ENCODE measurements at places on chromosomes 4 and X.

DNA sequence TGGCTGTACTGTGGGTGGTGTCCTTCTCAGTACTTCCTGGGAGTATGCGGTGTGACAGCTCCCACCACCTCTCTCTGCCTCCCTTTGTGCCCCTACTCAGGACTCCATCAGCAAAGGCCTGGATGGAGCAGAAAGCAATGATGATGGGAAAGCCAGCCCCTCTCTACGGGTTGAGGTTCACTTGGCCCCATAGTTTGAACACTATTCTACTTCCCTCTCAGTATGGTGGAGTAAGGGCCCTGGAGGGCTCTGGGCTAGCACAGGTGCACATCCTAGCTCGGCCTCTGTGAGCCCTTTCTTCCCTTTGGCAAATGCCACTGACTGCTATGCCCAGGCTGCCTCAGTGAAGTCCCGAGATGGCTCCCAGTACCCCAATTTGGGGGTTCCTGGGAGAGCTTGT lies 31.0 kb downstream of the PRPS1 start:
- DNase-seq = no peak

- DNase-seq = no peak
These were observed 126.6 kb downstream of the PPP4R3C start for GRCh38 chrX:27336466-27337091.

DNA sequence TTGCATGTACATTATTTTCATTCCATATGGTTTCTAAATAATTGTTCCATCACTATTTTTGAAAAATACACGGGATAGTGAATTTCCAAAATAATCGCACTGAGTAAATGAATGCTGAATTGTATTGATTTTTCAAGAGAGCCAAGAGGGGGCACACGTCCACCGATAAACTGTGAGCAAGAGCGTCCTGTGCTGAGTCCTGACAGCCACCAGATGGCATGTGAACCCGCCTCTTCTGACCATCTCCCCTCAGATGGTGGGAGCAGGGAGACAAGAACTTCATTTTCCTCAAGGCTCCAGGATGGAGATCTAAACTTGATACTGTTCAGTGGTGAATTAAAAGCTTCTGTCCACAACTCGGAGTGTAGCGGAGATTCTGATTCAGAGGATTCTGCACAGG lies 30.6 kb upstream of the IL9R start:
- no peak for DNase-seq

GRCh38 chr4:23828779-23829178 lies 61.1 kb downstream of the PPARGC1A start:
- no peak for DNase-seq

DNA sequence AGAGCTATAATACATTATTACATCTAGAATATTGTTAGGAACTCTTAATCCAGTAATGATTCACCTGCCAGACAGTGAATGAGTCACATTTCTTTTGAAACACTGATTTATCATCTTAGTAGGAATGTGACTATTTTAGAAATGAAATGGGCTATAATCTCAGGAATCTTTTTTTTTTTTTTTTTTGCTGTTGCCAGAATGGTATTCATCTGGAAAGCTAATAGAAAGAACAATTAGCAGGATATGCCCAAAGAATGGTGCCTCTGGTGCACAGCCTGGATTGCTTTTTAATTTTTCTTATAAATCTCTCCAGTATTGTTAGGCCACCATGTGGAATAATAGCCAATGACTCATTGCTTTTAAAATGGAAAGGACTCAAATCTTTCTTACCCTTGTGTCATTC lies 181.1 kb upstream of the SMIM31 start:
- peak; percentile 56 for DNase-seq

DNA sequence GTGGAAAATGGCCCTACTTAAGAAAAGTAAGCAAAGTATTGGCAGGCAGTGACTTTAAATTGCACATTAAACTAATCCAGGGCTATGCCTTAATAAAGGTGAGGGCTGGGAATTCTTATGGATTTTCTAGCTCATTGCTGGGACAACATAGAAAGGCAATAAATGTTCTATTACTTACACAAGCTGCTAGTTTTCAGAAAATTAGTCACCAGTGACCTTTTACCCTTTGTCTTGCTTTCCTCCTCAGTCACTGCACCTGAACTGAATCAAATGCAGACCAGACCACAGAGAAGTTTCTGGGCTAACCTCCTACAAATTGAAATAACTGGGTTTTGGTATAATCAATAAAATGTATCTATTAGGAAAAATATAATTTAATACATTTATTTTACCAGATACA lies 694.4 kb upstream of the FAM241A start:
- DNase-seq = no peak

- no peak for DNase-seq
These were observed 398.4 kb downstream of the PPP3CA start for GRCh38 chr4:100948911-100949310.

DNA sequence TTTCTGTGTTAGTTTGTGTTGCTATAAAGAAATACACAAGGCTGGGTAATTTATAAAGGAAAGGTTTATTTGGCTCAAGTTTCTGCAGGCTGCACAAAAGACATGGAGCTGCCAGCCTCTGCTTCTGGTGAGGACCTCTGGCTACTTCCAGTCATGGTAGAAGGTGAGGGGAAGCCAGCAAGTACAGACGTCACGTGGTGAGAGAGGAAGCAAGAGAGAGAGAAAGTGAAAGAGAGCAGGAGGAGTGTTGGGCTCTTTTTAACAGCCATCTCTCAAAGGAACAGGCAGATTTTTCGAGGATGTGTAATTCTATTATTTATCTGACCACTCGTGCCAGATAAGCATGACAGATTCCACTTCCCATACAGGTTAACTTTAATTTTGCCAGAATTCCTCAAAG lies 1199.1 kb downstream of the ADGRL3 start:
- peak; percentile 46 for DNase-seq

GRCh38 chrX:72025236-72025770 lies 106.4 kb downstream of the RTL5 start:
- no peak for DNase-seq

DNA sequence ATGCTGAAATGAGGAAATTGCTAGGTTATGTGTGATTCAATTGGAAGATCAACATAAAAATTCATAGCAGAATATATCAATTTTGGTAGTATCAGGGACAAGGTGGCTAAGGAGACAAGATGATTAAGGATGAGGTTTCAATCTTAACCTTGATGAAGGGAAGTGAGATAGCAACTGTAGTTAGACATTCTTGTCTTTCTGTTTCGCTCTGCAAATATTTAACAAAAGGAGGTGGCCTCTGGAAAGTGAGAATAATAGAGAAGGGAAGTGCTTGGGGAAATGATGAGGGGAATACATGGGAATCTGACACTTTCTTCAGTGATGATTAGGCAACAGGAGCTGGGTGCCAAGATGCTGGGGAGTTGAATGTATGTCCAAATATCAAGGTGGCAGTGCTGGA lies 337.1 kb upstream of the PUDP start:
- DNase-seq = no peak

DNA sequence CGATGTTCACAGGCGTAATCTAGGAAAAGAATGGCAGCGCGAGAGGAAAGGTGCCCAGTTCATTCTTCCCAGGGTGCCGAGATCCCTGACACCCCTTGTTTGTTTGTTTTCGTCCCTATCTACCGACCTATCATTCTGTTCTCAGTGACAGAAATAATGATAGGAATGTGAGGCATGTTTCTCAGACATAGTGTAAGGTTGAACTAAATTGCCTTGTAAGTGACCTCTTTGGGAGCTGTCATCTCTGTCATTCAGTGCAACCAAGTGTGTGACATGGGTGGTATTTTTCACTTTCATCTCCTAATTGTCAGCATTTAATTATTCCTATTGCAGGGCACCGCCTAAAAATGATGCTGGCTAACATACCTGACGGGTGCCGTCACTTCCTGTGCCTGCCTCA lies 24.4 kb downstream of the CLDN22 start:
- DNase-seq = no peak

- no peak for DNase-seq
These were observed 16.4 kb downstream of the TASL start for GRCh38 chrX:30561191-30561590.

DNA sequence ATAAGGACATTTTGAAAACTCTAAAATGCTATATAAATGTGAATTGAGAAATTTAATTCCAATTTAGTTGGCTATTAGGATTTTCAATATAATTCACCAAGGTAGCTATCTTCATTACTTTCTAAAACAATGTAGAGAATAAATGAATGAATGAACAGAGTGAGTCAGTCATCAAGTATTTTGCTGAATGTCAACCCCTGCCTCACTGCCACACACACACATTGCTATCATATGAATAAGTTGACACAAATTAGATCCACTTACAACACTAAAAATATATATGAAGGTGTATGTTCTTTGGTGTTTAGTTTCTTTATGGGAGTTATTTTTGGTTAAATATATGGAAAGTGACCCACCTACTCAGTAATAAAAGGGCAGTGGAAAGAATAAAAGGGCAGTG lies 141.4 kb upstream of the SMIM10 start:
- peak; percentile 28 for DNase-seq

DNA sequence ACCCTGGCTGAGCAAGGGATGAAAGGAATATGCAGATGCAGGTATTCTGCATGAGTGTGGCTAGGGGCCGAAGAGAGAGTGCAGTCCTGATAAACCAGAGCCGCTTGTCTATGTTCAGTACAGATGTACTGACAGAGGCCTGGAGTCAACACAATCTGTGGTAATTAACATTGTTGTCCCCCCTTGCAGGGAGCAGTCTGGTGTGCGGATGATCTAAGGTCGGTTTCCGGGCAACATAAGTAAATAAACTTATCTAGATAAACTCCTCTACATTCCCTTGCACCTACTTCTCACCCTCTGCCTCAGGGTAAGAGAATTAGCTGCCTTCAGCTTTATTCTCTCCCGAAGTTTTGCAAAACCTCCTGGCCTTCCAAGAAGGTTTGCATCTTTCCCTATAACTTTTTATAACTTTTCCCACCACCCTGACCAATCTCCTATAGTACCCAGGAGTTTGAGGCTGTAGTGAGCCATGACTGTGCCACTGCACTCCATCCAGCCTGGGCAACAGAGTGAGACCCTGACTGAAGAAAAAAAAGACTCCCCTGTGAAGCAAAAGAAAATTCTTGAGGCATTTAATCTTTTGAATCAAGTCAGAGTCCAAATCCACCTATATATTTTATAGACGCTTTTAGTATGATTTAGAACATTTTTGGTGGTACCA lies 26.6 kb downstream of the SNX25 start:
- DNase-seq = peak; percentile 54

- no peak for DNase-seq
These were observed 96.0 kb upstream of the C1GALT1C1 start for GRCh38 chrX:120725874-120726273.

GRCh38 chrX:150358651-150359050 lies 4.5 kb upstream of the MAMLD1 start:
- DNase-seq = no peak

- no peak for DNase-seq
These were observed 225.3 kb downstream of the PPP3CA start for GRCh38 chr4:101122019-101122418.

DNA sequence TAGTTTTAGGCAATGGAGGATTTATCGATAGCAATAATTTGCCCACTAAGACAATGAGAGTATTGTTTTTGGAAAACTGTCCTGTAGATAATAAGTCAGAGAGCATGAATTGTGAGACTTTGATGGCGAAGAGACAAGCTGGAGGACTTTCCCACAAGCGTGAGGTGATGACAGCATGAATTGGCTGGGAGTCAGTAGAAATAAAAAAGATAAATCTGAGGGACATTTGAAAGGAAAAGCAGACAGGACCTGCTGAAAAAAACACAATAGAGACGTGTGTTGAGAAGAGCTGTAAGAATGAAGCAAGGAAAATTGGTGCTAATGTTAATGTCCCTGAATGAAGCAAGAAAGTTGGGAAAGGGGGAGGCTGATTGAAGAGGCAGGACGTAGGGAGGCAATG lies 233.5 kb downstream of the DCTD start:
- no peak for DNase-seq

GRCh38 chr4:120874792-120875774 lies 47.4 kb downstream of the PRDM5 start:
- DNase-seq = no peak

DNA sequence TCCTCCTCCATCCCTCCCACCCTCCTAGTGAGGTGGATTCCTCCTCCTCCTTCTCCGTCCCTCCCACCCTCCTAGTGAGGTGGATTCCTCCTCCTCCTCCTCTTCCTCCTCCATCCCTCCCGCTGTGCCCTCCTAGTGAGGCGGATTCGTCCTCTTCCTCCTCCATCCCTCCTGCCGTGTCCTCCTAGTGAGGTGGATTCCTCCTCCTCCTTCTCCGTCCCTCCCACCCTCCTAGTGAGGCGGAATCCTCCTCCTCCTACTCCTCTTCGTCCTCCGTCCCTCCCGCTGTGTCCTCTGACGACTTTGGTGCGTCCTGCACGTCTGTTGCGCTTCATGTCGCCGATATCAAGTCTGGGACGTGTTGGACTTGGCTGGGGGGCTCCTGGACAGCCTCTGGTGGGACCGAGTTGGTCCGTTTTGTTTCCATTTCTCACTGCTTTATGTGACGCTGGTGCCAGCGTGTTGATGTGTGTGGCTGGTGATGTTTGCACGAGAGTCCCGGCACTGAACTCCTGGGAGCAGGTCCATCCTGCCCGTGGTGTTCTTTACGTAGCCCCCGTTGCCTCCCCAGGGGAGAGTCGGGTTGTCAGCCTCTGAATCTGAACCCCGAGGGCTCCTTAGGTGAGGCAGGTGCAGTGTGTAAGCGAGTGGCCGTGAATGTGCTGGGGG lies 5.4 kb downstream of the AKAP17A start:
- DNase-seq = no peak

DNA sequence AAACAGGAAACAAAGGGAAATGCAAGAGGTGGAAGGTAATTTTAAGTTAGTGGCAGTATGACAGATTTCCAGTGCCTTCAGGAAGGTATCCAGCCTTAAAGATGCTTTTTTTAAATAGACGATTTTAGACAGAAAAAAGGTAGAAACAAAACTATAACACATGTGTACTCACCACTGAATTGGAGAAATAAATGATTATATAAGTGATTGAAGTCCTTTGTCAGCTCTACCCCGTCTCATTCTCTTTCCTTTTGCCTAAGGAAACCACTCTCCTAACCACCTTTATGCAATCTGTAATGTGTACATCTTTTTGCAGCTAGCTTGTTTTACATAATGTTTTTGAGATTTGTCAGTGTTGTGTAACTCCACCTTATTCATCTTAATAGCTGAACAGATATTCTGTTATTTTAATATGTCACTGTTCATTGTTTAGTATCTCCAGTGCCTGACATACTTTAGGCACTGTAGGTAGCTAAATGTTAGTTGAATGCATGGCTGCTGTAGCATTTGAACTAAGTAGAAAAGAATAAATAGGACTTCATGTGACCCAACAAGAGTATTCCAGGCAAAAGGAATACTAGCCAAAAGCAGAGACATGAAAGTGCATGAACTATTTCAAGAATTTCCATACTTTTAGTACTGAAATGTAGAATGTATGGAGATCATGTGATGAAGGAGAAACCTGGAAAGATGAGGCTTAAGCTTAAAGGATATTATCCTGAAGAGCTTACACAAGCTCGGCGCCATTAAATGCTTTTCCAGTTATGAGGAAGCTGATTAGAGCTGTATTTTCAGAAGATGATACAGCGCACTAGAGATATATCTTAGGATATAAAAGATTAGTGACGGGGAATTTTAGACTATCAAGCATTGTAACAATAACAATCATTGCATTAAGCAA lies 865 bp downstream of the FAM200B start:
- no peak for DNase-seq

All from NCI-H226 (cell line).